ENCODE measurements at places on chromosomes 3 and 15. TPM values are rescaled to one million over a fixed set of nuclear protein-coding genes. Genes with fewer than 3 reads are reported as not detected.

GRCh38 chr3:79125313-79125984 lies 642.3 kb downstream of the ROBO1 start:
- H3K4me1 ChIP-seq: no peaks in the 10 kb centered on the region
- no peak overlapping the region for H3K27ac ChIP-seq
- H3K36me3 ChIP-seq: no peaks in the 10 kb centered on the region
- no peak overlapping the region for H3K4me3 ChIP-seq
- DNase-seq: no peak
- no peaks in the 10 kb centered on the region for H3K27me3 ChIP-seq

DNA sequence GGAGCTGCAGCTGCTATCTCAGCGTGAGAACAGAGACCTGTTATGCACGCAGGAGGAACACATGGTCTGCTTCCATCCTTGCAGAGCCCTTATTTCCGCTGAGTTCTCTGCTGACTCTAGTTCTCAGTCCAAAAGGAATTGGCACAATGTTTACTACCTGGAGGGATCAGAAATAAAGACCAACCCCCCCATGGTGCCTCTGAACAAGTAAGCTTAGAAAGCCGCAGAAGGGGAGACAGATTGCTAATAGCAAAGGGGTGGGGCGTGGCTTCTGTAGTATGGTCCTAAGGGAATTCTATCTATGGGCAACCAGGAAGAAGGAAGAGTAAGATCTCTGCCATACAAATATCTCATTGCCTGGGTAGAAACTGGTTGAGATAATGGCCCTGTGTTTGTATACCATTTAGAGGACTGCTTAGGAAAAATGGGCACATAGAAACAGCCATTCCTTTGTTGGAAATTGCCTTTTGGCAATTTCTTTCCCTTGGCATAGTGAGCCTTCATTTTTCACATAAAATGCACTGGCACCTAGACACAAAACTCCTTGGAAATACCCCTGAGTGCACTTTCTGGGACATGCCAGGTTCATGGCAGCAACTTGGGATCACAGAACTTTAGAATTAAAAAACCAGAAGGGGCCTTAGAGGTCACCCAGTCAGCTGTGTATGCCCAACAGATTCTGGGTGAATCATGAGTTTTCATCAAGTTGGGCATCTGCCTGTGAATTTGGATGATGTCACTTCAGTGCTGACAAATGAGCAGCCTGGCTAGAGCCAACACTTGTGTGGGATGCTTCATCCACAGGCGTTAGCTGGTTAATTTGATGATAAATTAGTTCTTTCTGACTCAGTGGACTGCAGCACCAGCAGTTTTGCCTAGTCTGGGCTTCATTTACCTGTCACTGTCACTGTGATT lies 57.4 kb upstream of the STXBP5L start:
- no peak overlapping the region for H3K27ac ChIP-seq
- H3K27me3 ChIP-seq: peaks cover 2% of the 10 kb centered on the region
- DNase-seq: no peak
- H3K36me3 ChIP-seq: no peaks in the 10 kb centered on the region

DNA sequence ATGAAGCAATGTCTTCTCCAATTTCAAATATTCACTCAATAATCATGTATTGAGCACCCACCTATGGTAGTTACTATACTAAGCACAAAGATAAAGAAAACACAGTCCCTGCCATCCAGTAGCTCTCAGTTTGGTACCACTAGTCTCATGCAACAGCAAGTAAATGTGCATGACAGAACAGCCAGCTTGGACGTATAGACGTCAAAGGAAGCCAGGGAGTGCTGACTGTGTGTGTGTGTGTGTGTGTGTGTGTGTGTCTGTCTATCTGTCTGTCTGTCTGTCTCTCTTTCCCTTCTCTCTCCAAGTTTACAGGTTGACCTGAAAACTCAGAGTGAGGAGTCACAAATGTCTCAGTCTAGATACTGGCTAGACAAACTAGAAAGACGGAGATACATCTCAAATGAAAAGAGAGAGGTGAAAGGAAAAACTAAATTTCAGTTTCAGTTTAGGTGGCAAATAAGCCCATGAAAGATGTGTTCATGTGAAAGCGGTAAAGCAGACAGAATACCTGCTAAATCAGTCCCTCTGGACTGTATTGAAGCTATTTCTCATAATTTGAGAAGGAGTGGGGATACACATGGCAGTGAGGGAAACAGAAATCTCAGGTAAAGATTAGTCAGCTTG lies 141.1 kb upstream of the PTPRG start:
- H3K4me3 ChIP-seq: no peak overlapping the region
- H3K4me1 ChIP-seq: peaks cover 9% of the 10 kb centered on the region
- no peak for DNase-seq

GRCh38 chr3:150897592-150897991 lies 7.6 kb downstream of the MINDY4B start:
- H3K36me3 ChIP-seq: no peaks in the 10 kb centered on the region
- peaks cover 24% of the 10 kb centered on the region for H3K27me3 ChIP-seq
- H3K27ac ChIP-seq: no peak overlapping the region
- no peak overlapping the region for H3K4me3 ChIP-seq
- DNase-seq: no peak

- H3K27me3 ChIP-seq: peaks cover 5% of the 10 kb centered on the region
- no peak overlapping the region for H3K27ac ChIP-seq
- no peaks in the 10 kb centered on the region for H3K36me3 ChIP-seq
- no peak overlapping the region for H3K4me3 ChIP-seq
These were observed 44.6 kb upstream of the LRRC58 start for GRCh38 chr3:120393761-120394160.

Gene TRPM1
- total RNA-seq: not detected

- no peak for DNase-seq
- peak overlapping the region; percentile 100 for H3K4me3 ChIP-seq
- no peaks in the 10 kb centered on the region for H3K27me3 ChIP-seq
These were observed 1.3 kb downstream of the FEM1B start for GRCh38 chr15:68278595-68279405.

Gene GABRB3
- total RNA-seq: not detected

DNA sequence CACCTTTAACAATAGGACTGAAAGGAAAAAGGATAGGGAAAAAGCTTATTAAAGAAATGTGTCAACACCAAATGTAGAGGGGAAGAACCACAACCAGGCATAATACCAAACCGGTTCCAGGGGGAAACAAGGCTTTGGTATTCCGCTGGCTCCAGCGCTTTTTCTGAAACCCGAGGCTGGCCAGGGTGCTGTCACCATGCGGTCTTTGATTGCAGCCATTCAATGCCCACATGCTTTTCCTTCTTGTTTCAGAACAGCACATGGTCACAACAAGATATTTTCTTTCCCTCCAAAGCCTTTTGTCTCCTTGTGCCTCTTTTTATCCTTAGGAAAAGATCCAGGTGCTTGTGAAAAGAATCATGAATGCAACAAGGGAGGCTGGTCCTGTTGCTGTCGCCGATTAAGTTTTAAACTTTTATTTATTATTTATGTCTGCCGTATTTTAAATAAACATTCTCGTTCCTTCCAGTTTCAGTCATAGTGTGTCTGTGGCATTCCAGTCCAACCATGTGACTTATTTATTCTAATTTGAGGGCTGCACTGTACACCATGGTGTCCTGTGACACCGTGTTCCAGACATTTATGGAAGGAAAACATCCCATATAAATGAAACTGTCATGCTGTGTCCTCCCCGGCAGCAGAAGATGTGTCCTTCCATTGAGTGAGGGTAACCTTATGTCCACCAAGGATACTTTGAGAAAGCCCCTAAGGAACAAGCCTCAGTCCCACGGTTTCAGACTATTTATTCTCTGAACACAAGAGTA lies 41.1 kb downstream of the CCK start:
- H3K36me3 ChIP-seq: peaks cover 36% of the 10 kb centered on the region
- H3K27me3 ChIP-seq: no peaks in the 10 kb centered on the region
- H3K4me3 ChIP-seq: no peak overlapping the region
- H3K4me1 ChIP-seq: peaks cover 3% of the 10 kb centered on the region

GRCh38 chr15:58260205-58260724 lies 122.1 kb downstream of the AQP9 start:
- peaks cover 12% of the 10 kb centered on the region for H3K4me1 ChIP-seq
- no peaks in the 10 kb centered on the region for H3K36me3 ChIP-seq
- H3K27me3 ChIP-seq: peaks cover 10% of the 10 kb centered on the region
- DNase-seq: no peak
- no peak overlapping the region for H3K4me3 ChIP-seq

- peaks cover 36% of the 10 kb centered on the region for H3K4me1 ChIP-seq
- H3K27me3 ChIP-seq: no peaks in the 10 kb centered on the region
- no peak for DNase-seq
These were observed 1.7 kb downstream of the RASSF1 start for GRCh38 chr3:50338965-50339364.

Gene RASGRP1
- total RNA-seq: 113 TPM

Gene ZNF502
- total RNA-seq: 0.27 TPM

Gene ZBTB20
- 3.3 TPM for total RNA-seq

DNA sequence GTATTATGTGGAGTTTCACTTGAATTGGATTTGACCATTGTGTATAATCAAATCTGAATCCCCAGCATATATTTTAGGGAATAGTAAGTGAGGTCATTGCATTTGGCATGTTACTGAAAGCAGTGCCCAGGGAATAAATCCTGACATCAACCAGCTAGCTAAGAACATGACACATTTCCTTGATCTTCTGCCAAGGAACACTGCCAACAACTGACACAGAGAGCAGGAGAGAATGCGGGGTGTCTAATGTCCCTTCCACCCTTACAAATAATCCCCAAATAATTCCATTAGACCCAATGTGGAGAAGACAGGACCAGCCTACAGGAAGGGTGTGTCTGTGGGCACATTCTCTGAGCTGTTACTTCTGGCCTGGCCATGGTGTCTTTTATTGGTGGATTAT lies 30.6 kb upstream of the UBE3A start:
- no peaks in the 10 kb centered on the region for H3K4me1 ChIP-seq
- H3K36me3 ChIP-seq: no peaks in the 10 kb centered on the region
- H3K27me3 ChIP-seq: no peaks in the 10 kb centered on the region
- no peak overlapping the region for H3K4me3 ChIP-seq
- DNase-seq: no peak
- H3K27ac ChIP-seq: no peak overlapping the region

DNA sequence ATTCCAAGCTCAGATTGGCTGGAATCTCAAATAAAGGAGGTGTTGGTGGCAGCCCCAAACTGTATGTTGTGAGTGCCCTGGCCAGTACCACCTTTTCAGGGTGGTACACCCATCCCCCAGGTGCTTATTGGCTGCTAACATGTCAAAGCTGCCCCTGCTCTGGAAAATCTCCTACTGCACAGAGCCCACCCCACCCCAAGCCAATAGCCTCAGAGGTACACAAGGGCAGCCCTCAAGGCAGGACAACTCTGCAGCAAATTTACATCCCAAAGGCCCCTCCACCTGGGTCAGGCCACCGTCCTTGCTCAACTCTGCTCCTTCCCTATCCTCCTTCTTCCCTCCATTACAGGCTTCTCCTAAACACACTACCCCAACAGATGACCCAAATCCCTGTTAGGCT lies 37.1 kb upstream of the LYZL4 start:
- peaks cover 2% of the 10 kb centered on the region for H3K27me3 ChIP-seq
- no peaks in the 10 kb centered on the region for H3K4me1 ChIP-seq
- H3K27ac ChIP-seq: no peak overlapping the region
- no peak for DNase-seq
- H3K36me3 ChIP-seq: no peaks in the 10 kb centered on the region
- H3K4me3 ChIP-seq: no peak overlapping the region

- H3K4me3 ChIP-seq: no peak overlapping the region
- no peak for DNase-seq
- no peaks in the 10 kb centered on the region for H3K36me3 ChIP-seq
- no peak overlapping the region for H3K27ac ChIP-seq
These were observed 320.2 kb upstream of the TBC1D5 start for GRCh38 chr3:18062657-18063025.

DNA sequence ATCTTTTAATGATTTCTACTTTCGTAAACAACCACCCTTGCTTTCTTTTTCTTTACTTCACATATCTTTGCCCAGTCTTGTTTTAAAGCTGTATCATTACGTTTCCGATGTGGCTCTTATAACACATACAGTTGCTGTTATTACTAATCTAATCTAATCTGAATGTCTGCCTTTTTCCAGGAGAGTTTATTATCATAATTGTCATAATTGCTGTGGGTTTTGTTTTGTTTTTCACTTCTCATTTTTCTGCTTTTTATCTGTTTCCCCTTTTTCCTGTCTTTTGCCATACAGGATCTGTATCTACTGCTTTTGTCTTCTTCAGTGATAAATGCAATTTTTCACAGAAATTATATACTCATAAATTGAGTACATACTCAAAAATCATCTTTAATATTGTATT lies 24.9 kb downstream of the HACL1 start:
- peaks cover 5% of the 10 kb centered on the region for H3K4me1 ChIP-seq
- no peaks in the 10 kb centered on the region for H3K27me3 ChIP-seq
- peaks cover 27% of the 10 kb centered on the region for H3K36me3 ChIP-seq
- H3K4me3 ChIP-seq: no peak overlapping the region
- H3K27ac ChIP-seq: no peak overlapping the region

All from activated T-helper 2 cell treated with anti-CD3 and anti-CD28 coated beads, Interferon-gamma antibody, Interleukin-2, Interleukin-4, amounts not matched to agents 10 μg/mL and 5 μg/mL and 100 μg/mL, durations not matched to agents 14 hours and 24 hours and 36 hours (primary cell).